ENCODE measurements at places on chromosomes 11 and 22.

- DNase-seq, result no peak
Observed at GRCh38 chr11:71311928-71312510, 59.6 kb upstream of the SHANK2 start.

DNA sequence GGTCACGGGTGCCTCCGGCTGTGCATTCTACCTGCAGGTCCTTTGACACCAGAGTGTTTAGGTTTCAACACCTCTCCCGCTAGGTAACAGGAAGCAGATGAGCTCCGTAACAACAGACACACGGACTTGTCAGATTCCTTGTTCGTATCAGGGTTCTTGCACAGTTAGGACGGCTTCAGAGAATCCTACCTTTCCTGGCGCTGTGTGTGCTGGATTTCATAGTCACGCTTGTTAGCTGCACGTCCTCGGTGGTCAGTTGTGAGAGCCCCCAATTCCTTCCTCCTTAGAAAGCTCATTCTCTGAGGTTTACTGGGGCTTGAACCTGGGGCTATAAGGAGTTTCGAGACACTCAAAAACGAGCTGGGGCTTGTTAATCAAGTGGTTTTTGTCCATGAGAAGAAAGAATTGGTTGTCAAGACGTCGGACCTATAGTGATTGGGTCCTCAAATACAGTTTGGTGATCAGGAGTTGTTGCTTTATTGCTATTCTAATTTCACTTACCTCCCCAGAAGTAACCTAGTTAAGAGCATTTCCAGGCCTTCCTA lies 664 bp downstream of the DDB2 start:
- DNase-seq, result peak; percentile 27

DNA sequence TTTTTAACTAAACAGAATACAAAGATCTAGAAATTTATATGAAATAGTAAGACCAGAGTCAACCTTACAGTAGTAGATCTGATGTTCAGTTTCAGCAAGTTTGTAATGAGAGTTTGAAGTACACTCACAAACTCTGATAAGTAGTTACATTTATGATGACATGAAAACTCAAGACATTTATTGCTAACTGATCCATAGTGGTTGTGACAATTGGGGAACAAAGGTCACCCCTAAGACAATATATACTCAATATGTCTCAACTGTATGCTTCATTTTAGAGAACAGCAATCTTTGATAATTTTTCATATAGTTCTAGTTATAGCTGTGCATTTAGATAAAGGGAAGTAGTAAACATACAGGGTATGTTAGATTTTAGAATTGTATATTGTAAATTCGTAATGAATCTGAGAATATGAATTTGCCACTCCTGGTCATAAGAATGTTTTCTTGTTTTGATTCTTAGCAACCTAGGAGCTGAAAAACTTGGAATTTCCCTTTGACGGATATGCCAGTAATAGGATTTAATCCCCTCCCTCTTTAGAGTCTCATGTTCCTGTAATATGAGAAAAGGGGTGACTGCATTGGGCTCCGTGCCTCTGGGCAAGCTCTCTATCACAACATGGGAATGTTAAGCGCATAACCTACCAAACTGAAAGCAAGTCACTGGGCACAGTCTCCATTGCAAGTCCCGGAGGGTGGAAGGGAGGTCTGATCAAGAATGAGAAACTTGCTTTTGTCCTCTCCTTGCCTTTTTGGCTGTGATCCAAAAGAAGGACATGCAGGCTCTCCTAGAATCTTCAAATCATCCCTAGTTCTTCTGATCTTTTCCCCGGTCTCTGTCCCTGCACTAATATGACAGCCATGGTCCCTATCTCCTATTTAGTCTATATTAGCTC lies 11.4 kb downstream of the OR10D3 start:
- DNase-seq, result no peak

DNA sequence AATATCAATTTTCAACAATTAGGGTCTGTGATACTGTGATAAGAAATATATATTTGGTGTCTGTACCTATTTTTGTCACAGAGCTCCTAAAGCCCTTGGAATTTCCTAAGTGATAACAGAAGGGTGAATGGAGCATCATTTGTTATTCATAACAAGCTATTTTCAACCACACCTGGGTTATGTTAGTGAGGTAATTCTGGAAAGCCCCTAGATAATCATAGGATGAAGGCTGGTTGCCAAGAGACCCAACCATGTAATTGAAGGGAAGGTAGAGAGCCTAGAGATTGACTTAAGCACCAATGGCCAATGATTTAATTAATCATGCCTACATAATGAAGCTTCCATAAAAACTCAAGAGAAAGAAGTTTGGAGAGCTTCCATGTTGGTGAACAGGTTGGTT lies 109.4 kb downstream of the KIF18A start:
- DNase-seq, result no peak

- no peak for DNase-seq
Observed at GRCh38 chr11:69529001-69529400, 47.5 kb downstream of the LINC01488 start.

All from stimulated activated CD4-positive, alpha-beta T cell treated with anti-CD3 and anti-CD28 coated beads, Interleukin-1b, Interleukin-23, amount 100 ng/mL, for 1 hour (primary cell).